ENCODE measurements at places on chromosomes 16 and 17.

DNA sequence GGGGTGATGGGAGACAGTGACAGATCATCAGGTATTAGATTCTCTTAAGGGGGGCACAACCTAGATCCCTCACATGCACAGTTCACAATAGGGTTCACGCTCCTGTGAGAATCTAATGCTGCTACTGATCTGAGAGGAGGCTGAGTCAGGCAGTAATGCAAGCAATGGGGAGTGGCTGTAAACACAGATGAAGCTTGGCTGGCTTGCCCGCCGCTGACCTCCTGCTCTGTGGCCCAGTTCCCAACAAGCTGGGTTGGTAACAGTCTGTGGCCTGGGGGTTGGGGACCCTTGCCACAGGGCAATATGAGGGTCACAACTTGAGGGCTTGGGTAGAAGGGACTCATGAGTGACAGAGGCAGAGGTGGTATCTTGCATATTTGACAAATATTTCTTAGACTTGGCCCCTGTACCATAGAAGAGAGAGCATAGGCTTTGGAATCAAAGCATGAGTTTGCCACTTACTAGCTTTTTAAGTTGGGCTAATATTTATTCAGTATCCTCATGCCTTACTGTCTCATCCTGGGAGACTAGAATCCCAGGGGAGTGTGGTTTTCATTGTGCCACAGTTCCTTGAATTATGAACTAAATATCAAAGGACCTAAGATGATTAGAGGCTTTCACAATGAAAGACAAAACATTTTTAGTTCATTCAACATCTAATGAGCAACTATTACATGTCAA lies 133.4 kb downstream of the SPACA3 start:
- DNase-seq = no peak

DNA sequence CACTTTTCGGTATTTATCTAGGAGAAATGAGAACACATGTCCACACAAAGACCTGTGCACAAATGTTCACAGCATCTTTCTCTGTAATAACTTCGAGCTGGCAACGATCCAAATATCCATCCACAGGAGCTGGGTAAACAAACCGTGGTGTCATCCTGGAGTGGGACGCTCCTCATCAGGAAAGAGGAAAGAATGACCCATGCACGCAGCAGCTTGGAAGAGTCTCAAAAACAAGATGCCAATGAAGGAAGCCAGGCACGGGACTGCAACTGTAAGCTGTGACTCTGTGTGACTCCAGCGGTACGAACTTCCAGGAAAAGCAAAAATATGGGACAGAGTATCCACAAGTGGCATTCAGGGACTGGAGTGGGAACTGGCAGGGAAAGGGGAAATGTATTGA lies 36.7 kb upstream of the CIBAR2 start:
- no peak for DNase-seq

- DNase-seq = no peak
These were observed 725 bp upstream of the ARL5C start for GRCh38 chr17:39166437-39167335.

DNA sequence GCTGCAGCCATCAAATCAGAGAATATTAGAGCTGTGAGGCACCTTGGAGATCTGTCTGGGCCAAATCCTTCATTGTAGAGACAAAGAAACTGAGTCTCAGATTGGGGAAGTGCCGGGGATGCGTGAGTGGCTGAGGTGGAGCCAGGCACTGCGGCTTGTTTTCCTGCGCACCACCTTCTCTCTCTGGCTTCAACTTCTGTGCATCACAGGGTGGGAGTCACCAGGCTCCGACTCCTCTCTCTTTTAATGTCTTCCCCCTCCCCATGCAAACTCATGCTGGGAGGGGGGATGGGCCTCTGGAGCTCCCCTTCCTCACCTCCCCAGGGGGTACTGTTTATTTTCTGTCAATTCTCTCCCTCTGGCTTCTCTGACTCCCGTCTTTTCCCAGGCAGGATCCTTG lies 8.7 kb upstream of the ETV4 start:
- DNase-seq = no peak

- DNase-seq = no peak
These were observed 5.0 kb downstream of the NFE2L1 start for GRCh38 chr17:48052956-48053757.

DNA sequence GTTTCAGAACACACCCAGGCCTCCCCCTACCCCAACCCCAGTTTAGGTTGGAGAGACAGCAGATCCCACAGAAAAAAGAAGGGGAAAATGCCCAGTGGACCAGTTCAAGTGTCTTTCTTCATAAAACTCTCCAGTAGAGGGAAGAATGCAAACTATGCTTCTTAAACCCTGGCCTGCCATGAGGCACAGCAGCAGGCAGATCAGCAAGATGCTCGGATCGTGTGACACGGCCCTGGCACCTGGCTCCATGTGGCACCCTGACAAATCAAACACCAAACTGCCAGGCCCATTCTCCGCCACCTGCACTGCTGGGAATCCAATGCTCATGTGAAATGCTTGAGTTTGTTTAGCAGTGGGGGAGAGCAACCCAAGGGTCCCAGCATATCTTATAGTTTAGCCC lies 166.8 kb downstream of the SOX9 start:
- DNase-seq = no peak

GRCh38 chr17:70081885-70082284 lies 6.9 kb downstream of the KCNJ16 start:
- DNase-seq = no peak

- peak; percentile 60 for DNase-seq
These were observed 633 bp downstream of the TBC1D16 start for GRCh38 chr17:80034791-80035686.

Measured in astrocyte of the hippocampus (primary cell).